Fibroblast of villous mesenchyme (primary cell): ENCODE measurements at places on chromosomes 2 and 18. TPM values are rescaled to one million over a fixed set of nuclear protein-coding genes. Genes with fewer than 3 reads are reported as not detected.

- DNase-seq, result no peak
Measured at GRCh38 chr2:221304916-221305315, 267.2 kb downstream of the EPHA4 start.

GRCh38 chr2:22854588-22854987 is 530.4 kb upstream of the KLHL29 start:
- DNase-seq, result no peak

GRCh38 chr2:133193544-133194361 is 374.5 kb downstream of the NCKAP5 start:
- peak; percentile 19 for DNase-seq

GRCh38 chr2:127942002-127942401 is 56.2 kb upstream of the AMMECR1L start:
- DNase-seq, result no peak

GRCh38 chr2:238108423-238109183 is 8.5 kb downstream of the ESPNL start:
- DNase-seq, result no peak

- DNase-seq, result peak; percentile 92
Measured at GRCh38 chr18:9823805-9824473, 61.8 kb upstream of the TXNDC2 start.

DNA sequence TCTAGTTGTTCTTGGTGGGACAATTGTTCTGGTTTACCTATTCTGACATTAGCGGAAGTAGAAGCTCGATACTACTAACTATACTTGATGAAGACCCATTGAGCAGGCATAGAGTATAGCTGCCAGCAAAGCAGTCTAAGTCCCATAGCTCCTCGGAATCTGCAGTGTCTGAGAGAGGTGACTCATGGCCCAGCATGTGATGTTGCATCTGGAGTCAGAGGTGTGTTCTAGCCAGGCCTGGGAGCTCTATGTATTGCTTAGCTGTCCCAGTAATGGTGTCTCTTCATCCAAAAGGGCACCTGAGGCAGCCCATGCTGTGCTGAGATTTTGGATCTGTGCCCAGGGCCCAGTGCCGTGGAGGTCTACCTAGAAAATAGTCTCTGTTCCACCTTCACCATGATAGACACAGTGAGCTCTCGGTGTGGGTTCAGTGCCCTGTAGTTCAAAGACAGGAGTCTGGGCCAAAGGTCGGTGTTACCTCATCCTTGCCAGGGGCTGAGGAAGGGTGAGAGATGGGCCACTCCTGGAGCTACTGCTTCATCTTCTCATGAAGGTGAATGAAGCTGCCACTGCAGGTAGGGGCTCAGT is 47.3 kb downstream of the MEX3C start:
- DNase-seq, result peak; percentile 28

DNA sequence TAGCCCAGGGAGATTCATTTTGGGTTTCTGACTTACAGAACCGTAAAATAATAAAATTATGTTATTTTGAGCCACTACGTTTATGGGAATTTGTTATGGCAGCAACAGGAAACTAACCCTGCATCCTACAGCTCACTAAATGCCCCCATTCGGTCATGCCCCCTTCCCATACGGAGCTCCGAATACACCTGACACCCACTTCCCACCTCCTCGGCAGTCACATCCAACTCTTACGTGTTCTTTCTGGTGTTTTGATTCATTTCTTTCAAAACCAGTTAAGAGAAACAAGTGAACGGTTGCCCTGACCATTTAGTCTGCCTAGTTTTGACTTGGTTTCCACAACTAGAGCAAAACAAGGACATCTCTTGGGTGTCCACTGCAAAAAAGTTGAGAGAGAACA is 19.7 kb downstream of the EIPR1 start:
- DNase-seq, result no peak

DNA sequence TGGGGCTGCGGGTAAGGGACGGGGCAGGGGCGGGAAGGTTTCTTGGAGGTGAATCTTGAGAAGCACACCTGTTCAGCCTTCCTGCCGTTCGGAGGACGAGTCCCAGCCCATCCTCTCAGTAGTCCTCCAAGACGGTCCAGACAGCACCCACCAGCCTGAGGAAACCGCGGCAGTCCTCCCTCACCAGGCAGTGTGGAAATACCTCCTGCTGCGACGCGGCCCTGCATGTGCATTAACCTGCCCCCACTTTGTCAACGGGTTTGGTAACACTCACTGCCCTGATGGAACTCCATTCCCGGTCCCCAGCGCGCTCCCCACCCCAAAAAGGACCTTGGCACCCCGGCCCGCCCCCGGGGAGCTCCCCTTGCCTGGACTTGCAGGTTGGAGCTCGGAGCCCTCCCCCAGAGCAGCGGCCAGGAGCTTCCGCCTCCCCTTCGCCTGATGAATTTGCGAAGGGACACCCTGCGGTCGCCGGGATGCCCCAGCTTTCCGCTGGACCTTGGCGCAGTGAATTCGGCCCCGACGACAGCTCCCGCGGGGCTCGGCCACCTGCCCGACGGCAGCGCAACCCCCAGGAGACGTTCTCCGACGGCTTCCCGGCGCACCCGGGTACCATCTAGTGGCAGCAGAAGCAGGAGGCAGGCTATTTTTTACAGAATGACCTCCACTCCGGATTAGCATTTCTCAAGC is 31.5 kb downstream of the ACVR1C start:
- no peak for DNase-seq

DNA sequence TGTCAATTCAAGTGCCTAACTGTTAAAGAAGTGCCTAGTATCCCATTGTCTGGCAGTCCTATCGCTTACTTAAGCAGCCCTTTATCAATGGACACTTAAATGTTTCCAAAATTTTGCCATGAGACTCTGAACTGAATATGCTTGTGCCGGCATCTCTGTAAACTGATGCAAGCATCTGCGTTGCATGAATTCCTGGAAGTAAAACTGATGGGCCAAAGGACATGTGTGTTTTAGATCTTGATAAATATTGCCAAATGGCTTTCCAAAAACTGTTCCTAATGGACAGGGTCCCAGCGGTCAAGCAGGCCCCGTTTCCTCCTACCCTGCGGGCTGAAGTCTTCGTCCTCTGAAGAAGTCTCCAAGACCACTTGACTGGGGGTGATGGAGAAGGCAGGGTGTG is 121.3 kb upstream of the ZNF516 start:
- DNase-seq, result no peak

- DNase-seq, result peak; percentile 68
Measured at GRCh38 chr2:20208476-20208859, 16.5 kb downstream of the SDC1 start.

DNA sequence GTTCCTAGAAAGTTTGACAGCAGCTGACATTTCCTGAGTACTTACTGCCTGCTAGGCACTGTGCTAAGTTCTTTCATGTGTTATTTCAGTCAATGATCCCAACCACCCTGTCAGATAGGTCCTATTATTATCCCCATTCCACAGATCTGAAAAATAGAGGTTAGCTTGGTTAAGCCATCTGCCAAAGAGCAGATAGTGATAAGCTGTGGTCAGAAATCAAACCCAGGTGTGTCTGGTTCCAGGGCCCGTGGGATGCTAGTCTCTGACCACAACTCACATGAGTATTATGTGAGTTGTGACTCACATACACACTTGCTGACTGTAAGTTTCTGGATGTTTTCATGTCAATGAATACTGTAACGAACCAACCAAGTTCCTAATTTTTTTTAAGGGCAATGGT is 132.0 kb upstream of the APCDD1 start:
- DNase-seq, result no peak

GRCh38 chr2:134275058-134275862 is 21.4 kb downstream of the MGAT5 start:
- no peak for DNase-seq

DNA sequence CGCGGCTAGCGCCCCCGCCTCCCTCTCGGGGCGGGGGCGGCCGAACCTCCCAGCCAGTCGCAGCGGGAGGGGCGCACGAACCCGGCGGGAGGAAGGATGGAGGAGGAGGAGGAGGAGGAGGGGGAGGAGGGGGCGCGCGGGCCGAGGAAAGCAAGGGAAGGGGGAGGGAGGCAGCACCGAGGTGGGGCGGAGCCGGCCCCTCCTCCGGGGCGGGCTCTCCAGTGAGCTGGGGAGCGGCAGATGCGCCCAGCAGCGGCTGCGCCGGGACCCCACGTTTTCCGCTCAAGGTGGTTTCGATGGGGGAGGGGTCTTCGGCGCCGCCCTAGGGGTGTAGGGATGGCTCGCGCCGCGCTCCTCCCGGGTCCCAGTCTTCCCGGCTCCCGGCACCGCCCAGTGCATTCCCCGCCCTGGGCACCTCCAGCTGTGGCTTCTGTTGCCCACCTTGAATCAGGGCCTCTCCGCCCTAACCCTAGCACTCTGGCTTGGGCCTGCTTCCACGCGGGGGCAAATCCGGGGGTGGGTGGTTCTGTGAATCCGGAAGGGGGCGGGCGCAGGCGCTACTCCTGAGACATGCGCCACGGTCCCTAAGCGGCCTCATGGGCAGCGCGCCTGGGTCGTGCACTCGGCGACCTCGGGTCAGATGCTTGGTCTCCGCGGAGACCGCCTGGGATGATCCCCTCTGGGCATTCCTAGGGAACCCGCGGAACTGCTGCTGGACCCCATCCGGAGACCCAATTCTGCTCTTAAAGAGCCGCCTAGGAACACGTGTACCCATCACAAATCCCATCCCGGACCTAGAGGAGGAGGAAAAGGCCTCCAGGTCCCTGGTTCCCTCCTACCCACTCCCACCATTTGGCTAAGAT is at the start of gene FBXO41:
Gene FBXO41 (minus strand): TSS at position 183 of the 863 bp plus-strand sequence. CDS start 14,848 bp downstream, outside the sequence.
- peak; percentile 18 for DNase-seq

DNA sequence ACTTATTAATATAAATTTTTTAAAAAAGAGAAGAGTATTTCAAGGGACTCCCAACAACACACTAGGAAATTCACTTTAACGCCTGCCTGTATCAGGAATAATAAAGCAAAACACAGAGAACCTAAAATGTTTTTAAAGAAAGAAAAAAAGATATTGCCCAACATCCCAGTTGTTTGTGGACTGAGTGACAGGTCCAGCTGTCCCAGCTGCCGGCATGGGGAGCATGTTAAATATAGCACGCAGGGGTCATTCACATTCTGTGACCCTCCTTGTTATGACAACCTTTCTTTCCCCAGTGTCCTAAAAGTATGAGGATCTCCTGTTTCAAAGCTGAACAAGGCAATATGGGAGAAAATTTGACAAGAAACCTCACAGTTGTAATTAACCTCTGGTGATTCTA is 4.4 kb downstream of the KLHL41 start:
- peak; percentile 24 for DNase-seq

DNA sequence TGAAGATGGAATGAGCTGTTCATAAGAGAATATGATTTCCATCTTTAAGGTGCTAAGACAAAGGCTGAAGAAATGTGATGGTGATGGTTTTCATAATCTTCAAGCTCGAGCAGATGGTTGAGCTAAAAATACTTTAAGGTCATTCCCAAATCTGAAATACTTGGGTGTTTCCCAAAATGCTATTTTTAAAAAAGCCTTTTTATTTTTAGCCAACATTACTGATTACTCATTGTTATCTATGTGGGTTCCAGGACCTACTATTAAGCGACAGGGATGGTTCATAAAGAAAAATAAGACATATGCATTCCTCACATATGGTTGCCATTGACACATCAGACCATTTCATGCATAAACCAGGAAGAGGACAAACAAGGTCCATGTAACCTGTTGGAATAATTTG is 298.5 kb downstream of the PLCL1 start:
- no peak for DNase-seq

GRCh38 chr18:10421859-10422258 is 32.6 kb upstream of the APCDD1 start:
- peak; percentile 45 for DNase-seq

- peak; percentile 54 for DNase-seq
Measured at GRCh38 chr2:148552675-148553331, 91.7 kb upstream of the EPC2 start.

DNA sequence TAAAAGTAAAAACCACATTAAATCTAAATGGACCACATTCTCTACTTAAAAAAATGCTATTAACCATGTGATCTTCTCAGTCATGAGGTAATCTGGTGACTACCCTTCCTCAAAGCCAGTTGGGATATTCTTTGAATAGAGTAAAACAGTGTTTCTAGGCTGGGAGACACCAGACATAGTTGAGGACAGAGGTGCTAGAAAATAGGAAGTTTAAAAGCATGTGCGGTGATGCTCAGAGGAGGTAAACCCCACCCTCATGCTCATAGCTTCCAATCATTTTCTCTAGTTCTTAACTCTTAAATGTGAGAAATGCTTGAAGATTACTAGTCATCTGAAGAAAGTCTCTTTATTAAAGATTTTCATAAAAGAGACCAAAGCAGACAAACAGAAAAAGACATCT is 30.7 kb upstream of the ELAC1 start:
- no peak for DNase-seq

DNA sequence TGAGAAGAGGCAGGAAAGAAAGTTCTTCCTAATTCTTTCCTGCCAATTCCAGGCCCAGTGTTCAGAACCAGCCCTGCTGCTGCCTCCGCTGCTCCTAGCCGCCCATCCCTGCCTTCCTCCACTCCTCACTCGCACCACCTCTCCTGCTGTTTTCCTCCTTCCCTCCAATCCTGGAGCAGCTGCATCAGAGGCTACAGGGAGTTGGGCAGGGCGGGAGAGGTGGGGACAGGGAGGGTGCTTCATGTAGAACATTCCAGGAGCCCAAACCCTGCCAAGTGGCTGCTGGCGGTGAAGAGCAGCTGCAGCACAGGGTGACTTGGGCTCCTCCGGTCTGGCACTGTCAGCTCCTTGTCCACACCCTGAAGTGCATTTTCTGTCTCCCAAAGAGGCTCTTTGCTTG is 176.3 kb downstream of the TNS1 start:
- DNase-seq, result no peak

- no peak for DNase-seq
Measured at GRCh38 chr2:113174376-113174750, 592 bp downstream of the PSD4 start.

- DNase-seq, result peak; percentile 28
Measured at GRCh38 chr2:152415231-152415642, 80.3 kb downstream of the FMNL2 start.

DNA sequence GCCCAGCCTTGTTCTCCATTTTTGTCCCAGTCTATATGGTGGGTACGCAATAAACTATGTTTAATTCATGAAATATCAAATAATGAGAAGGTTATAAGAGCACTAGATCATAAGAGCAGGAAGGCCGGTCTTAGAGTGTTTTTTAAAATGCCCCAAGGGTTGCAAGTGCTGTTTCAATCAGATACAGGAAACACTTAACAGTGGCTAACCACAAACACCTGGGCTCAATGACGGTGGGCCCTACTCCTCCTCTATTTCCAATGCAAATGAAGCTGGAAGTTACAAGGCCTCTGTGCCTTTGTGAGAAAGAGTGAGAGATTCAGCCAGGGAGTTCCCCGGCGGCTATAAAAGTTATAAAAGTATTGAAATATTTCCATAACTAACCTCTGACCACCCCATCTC is 18.9 kb upstream of the WDR33 start:
- DNase-seq, result no peak

The REG1B gene
- not detected in 2 replicates for total RNA-seq

The SOCS6 gene
- 30.9 and 34.5 TPM in 2 replicates for total RNA-seq

The CCDC121 gene
- total RNA-seq, result 1.3 and 1.9 TPM in 2 replicates

The TOGARAM2 gene
- total RNA-seq, result under 0.01 and 0.43 TPM in 2 replicates

The LBH gene
- total RNA-seq, result 548 and 803 TPM in 2 replicates

The ACVR1C gene
- under 0.01 and 0.43 TPM in 2 replicates for total RNA-seq

The NOSTRIN gene
- total RNA-seq, result 0.32 and 0.43 TPM in 2 replicates

The ARMC9 gene
- total RNA-seq, result 189 and 260 TPM in 2 replicates

The ZSWIM2 gene
- total RNA-seq, result 0.43 TPM in 1 of 2 replicates, not detected in the other
